ENCODE measurements at places on chromosomes 7 and 10.

GRCh38 chr10:72162978-72163377, 52.8 kb upstream of the ANAPC16 start:
- no peak for DNase-seq

GRCh38 chr10:132878730-132879407, 63.5 kb downstream of the CFAP46 start:
- DNase-seq, result no peak

- DNase-seq, result no peak
These were observed 23.4 kb downstream of the CYP51A1 start for GRCh38 chr7:92110857-92111256.

DNA sequence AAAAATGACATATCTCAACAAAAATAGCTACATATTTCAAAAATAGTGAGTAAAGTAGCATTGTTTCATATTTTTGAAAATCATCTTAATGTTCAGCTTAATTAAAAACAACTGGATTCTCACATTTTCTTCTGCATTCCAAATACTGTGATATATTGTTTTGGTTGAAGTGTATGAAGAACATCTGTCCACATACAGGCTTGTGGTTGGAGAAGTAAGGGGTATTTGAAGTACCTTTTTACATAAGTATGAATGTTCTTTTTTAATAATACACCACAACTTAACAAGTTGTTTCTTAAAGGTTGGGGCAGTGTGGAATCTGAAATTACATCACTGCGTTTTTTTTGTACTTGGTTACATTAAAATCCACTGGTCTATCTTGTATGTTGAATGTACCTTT, 442.5 kb downstream of the KIF20B start:
- DNase-seq, result no peak

GRCh38 chr10:83252169-83252568, 887.1 kb upstream of the GHITM start:
- no peak for DNase-seq

- DNase-seq, result no peak
These were observed 164.3 kb downstream of the BMPER start for GRCh38 chr7:34069676-34070075.

DNA sequence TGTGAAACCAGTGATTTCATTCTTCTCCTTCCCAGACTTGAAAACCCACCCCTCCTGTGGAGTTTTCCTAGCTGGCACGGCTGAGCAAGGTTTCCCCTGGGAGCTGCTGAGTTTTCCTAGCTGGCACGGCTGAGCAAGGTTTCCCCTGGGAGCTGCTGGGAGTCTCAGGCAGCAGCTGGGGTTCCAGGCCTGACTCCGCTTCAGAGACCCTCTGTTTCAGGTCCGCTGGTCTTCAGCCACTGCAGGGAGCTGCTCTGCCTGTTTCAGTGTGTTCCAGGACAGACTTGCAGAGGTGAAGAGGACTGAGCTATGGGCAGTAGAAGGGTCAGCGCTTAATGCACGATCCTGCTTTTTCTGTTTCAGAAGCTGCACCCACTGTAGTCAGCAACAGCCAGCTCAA, 104.9 kb downstream of the XRCC2 start:
- DNase-seq, result no peak

GRCh38 chr10:47247148-47248059, 52.6 kb upstream of the GDF10 start:
- no peak for DNase-seq

DNA sequence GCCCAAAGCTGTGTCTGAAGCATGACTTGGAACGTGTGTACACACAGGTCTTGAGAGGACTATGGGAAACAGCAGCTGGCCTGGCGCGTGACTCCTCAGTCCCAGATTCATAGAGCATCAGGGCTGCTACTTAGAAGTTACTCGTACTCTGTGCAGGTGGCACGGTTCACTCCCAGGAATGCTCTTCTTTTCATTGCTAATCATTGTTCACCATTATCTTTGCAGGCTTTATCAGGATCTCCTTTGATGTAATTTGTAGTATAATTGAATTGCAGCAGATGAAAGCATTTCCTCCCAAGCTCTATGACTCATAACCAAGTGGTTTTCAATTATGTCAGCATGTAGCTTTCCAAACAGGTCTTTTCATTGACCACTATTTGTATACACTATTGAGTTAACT, 938.9 kb downstream of the NRG3 start:
- peak; percentile 4 for DNase-seq

DNA sequence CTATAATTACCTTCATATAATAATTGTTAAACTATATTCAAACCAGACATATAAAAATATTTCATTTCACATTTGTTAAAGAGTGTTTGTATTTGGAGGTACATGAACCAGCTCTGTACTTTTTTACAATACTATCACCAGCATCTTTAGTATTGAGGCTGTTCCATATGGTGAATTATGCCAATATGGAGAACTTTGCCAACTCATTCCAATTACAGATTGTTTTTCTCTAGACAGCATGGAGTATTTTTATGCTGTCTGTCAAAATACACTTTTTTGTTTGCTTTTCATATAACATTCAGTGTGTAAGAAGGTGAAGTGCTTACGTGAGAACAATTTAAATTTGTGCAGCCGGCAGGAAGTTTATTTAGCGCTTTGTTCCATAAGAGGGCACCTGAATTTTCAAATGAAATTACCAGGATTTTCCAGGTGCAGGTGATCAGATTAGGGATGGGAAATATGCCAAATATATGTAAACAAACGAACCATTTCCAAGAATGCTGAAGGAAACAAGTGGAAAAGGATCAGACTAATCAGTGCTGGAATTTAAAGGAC, 54.9 kb downstream of the SEMA3E start:
- peak; percentile 85 for DNase-seq

- no peak for DNase-seq
These were observed 259.8 kb upstream of the KLF14 start for GRCh38 chr7:130993671-130994365.

- no peak for DNase-seq
These were observed 65.8 kb downstream of the MGMT start for GRCh38 chr10:129532838-129533237.

- DNase-seq, result no peak
These were observed 91.0 kb upstream of the FAM20C start for GRCh38 chr7:101146-102046.

DNA sequence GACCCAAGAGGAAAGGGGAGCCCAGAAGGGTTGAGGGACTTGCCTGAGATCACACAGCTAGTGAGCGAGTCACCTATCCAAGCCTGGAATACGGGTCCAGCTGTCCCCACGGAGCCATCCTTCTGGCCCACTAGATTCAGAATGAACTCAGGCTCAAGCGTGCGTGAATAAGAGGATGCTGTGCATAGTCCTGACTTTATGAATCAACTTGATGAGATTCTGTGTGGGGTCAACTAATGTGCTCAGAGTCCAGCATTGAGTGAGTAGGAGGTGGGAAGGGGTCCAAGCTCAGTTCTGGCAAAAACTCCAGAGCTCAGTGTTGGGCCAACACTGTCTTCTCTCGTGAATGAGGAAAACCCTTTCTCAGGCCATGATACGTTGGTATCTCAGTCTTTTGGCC, 41.4 kb downstream of the CAMK1D start:
- DNase-seq, result no peak

DNA sequence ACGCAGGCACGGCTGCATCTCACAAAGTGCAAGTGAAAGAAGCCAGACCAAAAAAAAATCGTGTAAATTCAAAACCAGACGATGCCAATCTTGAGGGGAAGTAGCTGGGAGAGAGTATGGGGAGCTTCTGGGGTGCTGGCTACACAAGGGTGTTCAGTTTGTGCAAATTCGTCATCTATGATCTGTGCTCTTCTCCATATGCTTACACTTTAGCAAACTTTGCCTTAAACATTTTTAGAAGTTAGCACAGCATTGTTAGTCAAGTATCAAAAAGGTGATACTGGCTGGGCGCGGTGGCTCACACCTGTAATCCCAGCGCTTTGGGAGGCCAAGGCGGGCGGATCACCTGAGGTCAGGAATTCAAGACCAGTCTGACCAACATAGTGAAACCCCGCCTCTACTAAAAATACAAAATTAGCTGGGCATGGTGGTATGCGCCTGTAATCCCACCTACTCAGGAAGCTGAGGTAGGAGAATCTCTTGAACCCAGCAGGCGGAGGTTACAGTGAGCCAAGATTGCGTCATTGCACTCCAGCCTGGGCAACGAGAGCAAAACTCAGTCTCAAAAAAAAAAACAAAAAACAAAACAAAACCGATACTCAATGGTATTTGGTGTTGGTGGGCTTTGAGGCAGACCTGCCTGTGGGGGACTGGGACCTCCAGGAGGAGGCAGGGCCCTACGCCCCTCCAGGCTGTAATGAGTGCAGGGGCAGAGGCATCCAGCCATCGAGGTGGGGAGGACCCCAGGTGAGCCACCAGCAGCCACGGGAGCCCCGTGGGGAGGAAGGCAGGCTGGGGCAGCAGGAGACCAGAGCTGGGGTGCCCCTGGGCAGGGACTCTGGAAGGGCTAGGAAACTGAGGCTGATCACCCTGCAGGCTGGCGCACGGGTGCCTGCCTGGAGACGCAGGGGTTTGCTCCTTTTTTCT, 150.0 kb downstream of the PRKAG2 start:
- DNase-seq, result no peak

- DNase-seq, result no peak
These were observed 114.0 kb downstream of the PRKCQ start for GRCh38 chr10:6465854-6466601.

DNA sequence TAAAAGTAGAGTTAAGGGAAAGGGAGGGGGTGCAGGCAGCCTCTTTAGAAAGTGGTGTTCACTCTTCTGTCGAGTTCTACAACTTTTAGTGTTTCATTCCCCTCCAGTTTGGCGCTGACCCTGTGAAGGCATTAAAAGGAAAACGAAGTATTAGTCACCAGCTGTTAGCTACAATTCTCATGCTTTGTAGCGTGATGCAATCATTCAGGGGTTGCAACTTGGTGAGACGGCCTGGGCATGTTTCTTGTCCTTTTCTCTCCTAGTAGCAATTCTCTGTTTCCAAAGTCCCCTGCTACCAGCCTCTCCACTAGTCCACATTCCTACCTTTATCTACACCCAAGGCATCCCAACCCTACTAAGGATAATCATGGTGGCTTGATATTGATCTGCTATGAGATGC, 33.7 kb upstream of the DGKI start:
- DNase-seq, result no peak

GRCh38 chr7:124459101-124460055, 306.2 kb downstream of the GPR37 start:
- DNase-seq, result no peak

DNA sequence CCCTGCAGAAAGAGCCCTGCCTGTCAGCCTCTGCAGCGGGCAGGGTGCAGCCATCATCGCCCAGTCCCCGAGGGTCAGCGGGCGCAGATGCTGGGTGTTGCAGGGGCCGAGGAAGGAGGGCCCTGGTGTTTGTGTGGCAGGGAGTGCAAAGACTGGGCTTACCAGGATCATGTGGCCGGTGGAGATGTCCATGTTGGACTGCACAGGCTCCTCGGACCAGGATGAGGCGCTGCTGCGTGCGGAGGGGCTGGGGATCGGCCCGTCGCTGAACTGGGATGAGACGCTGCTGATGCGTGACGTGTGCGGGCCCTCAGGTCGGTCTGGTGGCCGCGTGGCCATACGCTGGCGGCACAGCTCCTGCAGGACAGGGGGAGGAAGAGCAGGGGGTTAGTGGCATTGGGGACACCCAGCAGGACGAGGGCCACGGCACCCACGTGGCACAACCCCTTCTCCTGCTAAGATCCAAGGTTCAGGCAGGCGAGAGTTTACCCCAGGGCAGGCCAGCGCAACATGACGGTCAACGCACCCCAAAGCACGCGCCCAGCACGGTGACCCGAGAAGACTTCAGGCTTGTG, 319.5 kb downstream of the DNAJB6 start:
- no peak for DNase-seq

All from NCI-H2029 treated with DMSO at 0.1 percent for 48 hours (cell line).